ENCODE measurements at places on chromosomes 16 and 17.

GRCh38 chr17:47888293-47888692 lies 7.7 kb upstream of the SP2 start:
- no peak for DNase-seq

GRCh38 chr17:45218895-45219661 lies 2.6 kb upstream of the FMNL1 start:
- peak; percentile 87 for DNase-seq

- peak; percentile 6 for DNase-seq
These were observed 16.8 kb downstream of the SMCR8 start for GRCh38 chr17:18331879-18332278.

DNA sequence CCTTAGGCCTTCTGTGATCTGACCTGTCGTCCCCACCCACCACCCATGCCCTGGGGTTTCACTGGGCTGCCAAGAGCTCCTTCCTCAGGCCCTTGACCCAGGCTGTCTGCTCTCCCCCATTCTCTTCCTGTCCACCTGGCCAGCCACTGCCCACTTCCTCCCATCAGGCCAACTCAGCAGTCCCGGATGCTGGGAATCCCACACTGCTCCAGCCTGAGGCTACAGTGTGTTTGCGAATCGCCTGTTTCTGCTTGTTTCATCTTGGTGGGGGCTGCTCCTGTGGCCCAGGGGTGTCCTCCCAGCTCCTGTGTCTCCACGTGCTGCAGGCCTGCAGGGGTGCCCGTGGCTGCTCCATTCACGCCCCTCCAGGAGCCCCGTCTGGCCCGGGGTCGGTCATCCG lies 839 bp upstream of the METRN start:
- DNase-seq: no peak

- no peak for DNase-seq
These were observed 34.3 kb upstream of the TMEM92 start for GRCh38 chr17:50239937-50240336.

DNA sequence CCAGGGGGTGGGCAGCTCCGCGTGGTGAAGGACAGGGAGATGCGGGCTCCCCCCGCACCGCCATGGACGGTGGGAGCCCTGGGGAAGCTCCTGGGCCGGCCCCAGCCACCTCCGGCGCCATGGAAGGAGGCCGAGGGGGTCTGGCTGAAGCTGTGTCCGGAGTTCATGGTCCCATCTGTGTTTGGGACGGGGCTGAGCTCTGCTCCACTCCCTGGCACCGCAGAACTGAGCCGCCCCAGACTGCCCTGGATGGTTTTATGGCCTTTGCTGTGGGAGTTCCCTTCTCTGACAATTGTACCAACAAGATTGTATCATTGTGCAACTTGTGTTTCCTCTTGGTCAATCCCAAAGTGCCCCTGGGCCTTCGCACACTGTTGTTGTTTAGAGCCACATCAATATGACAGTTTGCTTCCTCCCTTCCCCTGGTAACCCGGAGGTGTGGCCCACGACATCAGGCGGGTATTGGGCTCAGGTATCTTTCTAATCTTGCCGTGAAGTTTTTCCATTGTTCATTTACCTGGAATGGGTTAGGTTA lies 942 bp downstream of the KRT23 start:
- DNase-seq: no peak

DNA sequence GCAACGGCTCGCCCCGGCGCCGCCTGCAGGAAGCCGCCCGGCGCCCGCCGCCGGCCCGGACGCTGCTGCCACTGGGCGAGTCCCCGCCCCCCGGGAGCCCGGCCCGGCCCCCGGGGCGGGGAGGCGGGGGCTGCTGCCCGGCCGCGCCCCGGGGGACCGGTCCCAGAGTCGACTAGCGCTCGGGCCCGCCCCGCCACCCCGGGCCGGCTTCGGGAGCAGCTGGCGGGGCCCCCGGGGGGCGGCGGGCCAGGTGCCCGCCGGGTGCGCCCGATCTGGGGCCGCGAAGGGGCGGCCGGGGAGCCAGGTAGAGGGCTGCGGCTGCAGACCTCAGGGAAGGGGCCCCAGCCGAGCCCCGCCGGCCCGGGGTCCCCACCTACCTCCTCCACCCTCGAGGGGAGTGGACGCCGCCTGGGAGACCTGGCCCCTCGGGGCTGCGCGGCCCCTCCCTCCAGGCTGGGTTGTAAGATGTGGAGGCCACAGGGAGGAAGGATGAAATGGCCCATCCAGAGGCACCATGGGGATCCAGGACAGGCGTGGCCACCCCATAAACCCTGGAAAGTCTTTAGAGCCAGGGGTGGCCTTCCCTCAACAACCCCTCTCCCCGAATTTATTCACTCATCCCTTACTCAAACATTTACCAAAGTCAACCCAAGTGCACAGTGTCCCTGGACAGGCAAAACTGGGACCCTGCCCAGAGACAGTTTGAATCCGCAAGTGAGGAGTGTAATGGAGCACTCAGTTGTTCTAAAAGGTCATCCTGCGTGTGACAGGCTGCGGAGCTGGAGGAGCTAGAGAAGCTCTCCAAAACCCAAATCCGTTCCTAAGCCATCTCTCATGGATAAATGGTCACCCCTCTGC lies at the start of gene CDYL2:
Gene CDYL2 (minus strand): TSS at position 73 of the 858 bp plus-strand sequence. CDS start 425 bp downstream, outside the sequence.
- DNase-seq: peak; percentile 46

GRCh38 chr17:61390479-61390791 lies 9.2 kb upstream of the TBX2 start:
- DNase-seq: no peak

DNA sequence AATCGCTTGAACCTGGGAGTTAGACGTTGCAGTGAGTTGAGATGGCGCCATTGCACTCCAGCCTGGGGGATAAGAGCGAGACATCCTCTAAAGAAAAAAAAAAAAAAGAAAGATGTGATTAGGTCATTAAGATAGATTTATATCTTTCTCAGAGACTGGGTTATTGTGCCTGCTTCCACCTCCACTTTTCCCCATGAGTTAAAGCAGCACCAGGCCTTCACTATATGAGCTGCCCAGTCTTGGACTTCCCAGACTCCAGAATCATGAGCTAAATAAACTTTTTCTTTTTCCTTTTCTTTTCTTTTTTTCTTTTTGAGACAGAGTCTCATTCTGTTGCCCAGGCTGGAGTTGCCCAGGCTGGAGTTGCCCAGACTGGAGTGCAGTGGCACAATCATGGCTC lies 19.4 kb upstream of the CDH1 start:
- no peak for DNase-seq

- DNase-seq: no peak
These were observed 1.8 kb downstream of the TUBB3 start for GRCh38 chr16:89924925-89925307.

DNA sequence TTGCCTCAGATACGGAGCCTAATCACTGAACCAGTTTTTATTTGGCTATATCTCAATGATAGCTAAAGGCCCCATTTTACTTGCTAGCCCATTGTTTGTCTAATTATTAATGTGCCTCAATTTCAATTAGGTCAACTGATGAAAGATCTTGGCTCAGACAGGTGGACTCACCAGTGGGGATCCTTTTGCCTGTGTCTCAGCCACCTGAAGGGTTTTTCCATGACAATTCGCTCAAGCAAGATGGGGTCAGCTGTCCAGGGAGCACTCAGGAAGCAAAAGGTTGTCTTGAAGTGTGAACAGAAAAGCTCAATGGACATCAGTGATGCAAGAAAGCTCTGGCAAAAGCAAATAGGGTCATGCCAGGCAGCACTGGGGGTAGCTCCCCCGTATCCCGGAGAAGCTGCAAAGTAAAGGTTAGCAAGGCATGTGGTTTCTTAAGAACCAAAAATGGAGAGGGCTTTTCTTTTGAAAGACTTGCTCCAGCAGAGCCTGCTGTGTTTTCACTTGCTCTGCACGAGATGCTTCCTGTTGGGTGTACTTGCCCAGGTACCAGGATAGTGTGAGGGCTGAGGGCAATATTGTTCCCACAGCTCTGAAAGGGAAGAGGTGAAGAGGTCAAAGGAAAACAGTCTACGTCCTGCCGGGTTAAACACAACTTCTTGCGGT lies 541.2 kb upstream of the CDH5 start:
- no peak for DNase-seq

DNA sequence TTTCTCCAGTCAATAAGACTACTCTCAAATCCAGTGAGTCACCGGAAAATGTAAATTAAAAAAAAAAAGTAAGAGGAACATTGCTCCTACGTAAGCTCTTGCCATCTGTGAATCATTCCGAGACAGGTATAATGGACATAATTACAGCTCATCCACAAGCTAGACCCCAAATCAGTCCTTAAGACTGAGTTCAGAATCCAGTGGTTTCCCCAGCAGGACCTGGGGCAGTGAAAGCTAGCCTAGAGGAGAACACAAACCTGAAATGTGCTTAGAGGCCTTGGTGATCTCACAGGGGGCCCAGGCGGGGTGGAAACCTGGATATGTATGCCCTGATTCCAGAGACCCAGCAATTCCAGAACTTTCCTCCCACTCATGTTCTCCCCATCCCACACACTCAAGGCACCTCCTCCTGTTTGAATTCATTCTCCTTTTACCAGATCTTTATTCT lies 132.0 kb downstream of the COPRS start:
- no peak for DNase-seq

- DNase-seq: no peak
These were observed 84.8 kb downstream of the IRF8 start for GRCh38 chr16:85983606-85984230.

- no peak for DNase-seq
These were observed 11.6 kb downstream of the ST6GALNAC1 start for GRCh38 chr17:76631821-76632565.

DNA sequence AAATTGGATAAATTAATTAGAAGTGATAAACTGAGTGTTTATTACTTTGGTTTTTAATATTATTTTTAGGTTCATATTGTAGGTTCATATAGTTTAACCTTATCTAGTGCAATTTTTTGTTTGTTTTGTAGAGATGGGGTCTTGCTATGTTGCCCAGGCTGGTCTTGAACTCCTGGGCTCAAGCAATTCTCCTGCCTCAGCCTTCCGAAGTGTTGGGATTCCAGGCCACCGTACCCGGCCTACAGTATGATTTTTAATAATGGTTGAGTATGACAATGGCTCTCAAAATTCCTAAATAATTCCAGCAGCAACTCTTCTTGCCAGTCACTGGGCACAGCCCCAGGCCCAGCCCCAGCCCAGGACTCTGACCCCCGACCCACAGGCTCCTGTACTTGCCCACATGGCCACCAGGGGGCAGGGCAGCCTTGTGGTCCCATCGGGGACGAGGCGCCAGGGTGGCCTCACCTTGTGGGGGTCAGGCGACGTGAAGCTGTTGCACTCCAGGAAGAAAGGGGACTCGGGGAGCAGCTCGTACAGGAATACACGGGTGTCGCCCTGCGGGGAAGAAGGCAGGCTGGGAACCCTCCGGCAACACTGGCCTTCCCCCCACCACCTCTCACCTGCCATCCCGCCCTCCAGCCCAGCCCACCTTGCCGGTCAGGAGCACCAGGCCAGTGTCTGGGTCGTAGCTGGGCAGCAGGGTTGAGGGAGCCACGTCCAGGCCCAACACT lies 7.9 kb upstream of the PAM16 start:
- peak; percentile 57 for DNase-seq

- DNase-seq: no peak
These were observed 22.8 kb downstream of the ABCC1 start for GRCh38 chr16:15972046-15972868.

- no peak for DNase-seq
These were observed at the start of gene COX6A2 for GRCh38 chr16:31428279-31428597. TSS of gene COX6A2 (minus strand) at chr16:31428360. CDS start at chr16:31428325, 35 bp downstream.

DNA sequence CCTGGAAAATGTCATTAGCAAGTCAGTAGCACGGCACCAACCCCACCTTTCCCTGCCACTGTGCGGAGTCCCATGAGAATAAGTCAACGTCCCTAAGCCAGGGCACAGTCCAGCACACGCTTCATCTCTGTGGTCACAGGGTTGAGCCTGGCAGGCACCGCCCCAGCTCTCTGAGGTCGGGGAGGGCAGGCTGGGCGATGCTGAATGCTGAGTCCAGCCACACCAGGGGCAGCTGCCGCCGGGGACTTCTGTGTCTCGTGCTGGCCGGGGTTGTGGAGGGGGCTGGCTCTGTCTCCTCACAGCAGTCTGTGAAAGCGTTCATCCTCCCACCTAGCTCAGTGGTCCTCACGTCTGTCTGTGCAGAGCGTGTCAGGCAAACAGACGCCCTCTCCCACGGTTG lies 53.2 kb downstream of the BANP start:
- DNase-seq: no peak

GRCh38 chr16:84109598-84110335 lies 7.0 kb downstream of the MBTPS1 start:
- DNase-seq: no peak

- no peak for DNase-seq
These were observed 126.0 kb upstream of the SDK2 start for GRCh38 chr17:73770115-73770848.

GRCh38 chr17:61385577-61386236 lies 13.9 kb upstream of the TBX2 start:
- DNase-seq: no peak

DNA sequence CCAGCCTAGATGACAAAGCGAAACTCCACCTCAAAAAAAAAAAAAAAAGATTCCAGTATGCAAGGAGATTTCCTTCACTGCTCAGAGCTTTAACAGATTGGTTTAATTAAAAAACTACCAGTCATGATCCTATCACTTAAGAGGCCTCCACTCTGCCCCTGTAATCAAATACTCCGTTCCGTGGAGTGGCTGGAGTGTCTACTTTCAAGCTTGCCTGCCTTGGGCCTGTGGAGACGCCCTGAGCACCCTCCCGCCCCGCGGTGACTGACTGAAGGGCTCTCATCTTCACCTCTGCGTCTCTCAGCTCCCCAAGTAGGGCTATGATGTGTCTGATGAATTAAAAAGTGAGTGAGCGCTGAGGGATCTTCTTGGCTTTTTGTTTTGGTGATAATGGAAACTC lies 25.3 kb upstream of the TRPV3 start:
- DNase-seq: no peak

GRCh38 chr17:77750427-77751043 lies 208.0 kb upstream of the TNRC6C start:
- DNase-seq: no peak

DNA sequence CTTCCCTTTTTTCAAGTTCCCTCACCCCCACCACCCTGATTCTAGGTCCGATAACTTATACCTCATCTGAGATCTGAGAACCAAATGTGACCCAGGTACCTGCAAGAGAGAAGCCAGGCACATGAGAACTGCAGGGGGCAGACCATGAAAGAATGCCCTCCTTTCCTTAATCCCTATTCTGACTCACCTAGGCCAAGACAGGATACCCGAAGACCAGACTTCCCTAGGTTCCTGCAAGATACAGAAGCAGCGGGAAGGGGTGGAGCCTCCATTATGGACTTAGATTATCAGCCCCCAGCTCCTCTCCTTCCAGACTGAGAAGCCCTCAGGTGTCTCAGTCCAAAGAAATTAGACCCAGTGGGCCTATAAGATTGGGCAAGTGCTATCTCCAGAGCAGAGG lies 2.1 kb downstream of the KCNAB3 start:
- DNase-seq: no peak

DNA sequence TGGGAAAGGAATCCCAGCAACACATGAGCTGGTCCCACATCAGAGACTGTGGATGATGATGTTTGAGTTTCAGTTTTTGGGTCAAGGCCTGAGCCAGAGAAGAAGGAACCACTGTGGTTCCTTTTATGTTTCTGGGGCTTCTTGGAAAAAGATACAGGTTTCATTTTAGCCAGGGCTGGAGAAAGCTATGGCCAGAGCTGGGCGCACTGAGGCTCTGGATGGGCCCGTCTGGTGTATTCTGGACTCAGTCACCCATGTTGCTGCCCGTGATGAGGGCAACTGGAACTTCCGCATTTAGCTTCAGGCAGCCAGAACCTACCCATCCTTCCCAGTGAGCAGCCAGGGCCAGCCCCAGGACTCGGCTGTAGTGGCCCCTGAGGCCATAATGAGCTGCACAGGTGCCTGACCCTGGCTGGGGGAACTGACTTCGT lies 15.0 kb upstream of the PITPNA start:
- no peak for DNase-seq

- DNase-seq: peak; percentile 7
These were observed 13.9 kb downstream of the CNEP1R1 start for GRCh38 chr16:50038756-50039529.

GRCh38 chr17:10499950-10500349 lies 18.4 kb downstream of the MYH1 start:
- DNase-seq: no peak
